ENCODE measurements at places on chromosomes 6 and 20.

GRCh38 chr6:2616811-2617210 is 133.9 kb downstream of the MYLK4 start:
- no peak for DNase-seq

DNA sequence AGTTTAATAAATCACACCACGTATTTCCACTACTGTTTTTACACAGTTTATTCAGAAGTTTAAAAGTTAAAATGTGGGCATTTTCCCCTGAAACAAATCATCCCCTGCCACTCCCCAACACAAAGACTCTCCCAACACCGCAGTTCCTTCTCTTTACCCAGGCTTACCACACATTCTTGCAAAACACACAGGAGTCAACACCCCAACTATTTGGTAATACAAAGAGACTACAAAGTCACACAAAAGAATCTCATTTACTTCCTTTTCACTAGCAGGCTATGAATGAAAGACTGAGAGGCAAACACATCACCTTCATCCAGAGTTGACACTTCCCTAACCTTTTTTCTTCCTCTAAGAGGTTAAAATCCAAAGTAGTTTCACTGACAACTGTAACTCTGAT is 51.1 kb downstream of the KCTD20 start:
- no peak for DNase-seq

- no peak for DNase-seq
Observed at GRCh38 chr6:90431576-90431975, 134.9 kb upstream of the BACH2 start.

DNA sequence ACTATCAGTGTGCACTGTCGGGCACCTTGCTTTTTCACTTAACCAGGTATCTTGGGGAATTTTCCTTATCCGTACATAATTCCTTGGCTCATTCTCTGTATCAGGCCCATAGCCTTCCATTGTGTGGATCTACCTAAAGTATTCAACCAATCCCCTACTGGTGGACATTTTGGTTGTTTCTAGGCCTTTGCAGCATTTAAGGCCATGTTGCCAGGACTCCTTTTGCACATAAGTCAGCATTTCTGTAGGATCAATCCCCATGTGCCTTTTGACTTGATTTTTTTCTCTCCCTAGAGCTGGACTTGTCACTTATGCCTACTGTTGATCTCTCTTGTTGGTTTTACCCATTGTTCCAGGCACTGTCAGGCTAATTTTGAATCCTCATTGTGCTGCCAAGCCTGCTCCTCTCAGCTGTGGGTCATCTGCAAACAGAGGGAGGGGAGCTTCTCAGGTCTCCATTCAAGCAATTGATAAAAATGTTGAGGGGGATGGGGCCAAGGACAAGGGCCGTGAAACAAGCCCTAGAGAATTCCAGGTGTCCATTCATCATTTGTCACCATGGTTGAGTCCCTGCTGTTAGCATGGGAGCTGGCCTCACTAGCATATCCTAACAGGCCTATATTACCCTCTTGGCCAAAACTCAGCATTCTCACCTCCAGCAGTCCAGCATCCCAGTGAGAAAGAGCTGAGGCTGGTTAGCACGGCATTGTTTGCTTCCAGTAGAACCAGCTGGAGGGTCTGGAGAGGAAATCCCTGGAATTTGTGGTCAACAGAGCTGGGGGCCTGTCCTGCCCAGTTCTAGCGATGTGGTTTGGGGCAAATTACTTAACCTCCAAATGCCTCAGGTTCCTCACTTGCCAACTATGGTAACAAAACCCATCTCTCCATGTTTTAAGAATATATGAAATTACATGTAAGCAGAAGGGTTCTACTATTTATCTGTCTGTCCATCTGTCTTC is 178.4 kb downstream of the MRPL14 start:
- DNase-seq = no peak

GRCh38 chr6:82371799-82372546 is 8.4 kb downstream of the TPBG start:
- DNase-seq = no peak

- DNase-seq = no peak
Observed at GRCh38 chr6:23927935-23928334, 198.1 kb upstream of the NRSN1 start.

DNA sequence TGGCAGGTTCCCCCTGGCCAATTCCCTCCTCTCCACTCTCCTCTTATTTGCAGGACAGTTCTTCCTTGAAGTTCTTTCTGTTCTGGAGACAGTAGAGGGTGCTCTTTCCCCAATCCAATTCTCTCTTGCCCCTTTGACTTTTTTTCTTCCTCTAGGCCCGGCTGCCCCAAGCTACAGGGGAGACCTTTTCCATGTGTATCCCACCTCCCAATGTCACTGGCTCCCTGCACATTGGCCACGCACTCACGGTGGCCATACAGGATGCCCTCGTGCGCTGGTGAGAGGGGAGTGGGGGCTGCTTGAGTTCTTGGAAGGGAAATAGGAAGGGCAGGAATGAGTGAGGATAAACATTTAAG is 1.5 kb downstream of the VARS2 start:
- peak; percentile 56 for DNase-seq

GRCh38 chr20:42985628-42986027 is 204.1 kb downstream of the PTPRT start:
- DNase-seq = no peak

- no peak for DNase-seq
Observed at GRCh38 chr6:41434803-41435481, 99.5 kb downstream of the NCR2 start.

DNA sequence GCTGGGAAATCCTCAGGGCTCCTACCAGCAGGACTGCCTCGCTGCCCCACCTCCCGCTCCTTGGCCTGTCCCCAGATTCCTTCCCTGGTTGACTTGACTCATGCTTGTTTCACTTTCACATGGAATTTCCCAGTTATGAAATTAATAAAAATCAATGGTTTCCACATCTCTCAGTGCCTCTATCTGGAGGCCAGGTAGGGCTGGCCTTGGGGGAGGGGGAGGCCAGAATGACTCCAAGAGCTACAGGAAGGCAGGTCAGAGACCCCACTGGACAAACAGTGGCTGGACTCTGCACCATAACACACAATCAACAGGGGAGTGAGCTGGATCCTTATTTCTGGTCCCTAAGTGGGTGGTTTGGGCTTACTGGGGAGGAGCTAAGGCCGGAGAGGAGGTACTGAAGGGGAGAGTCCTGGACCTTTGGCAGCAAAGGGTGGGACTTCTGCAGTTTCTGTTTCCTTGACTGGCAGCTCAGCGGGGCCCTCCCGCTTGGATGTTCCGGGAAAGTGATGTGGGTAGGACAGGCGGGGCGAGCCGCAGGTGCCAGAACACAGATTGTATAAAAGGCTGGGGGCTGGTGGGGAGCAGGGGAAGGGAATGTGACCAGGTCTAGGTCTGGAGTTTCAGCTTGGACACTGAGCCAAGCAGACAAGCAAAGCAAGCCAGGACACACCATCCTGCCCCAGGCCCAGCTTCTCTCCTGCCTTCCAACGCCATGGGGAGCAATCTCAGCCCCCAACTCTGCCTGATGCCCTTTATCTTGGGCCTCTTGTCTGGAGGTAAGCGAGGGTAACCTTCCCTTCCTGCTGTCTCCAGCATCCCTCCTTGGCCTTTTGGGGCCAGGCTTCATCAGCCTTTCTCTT is at the start of gene CFB:
TSS of gene CFB (plus strand) at position 589 of the 863 bp plus-strand sequence. CDS start at position 716, 127 bp downstream.
- no peak for DNase-seq

DNA sequence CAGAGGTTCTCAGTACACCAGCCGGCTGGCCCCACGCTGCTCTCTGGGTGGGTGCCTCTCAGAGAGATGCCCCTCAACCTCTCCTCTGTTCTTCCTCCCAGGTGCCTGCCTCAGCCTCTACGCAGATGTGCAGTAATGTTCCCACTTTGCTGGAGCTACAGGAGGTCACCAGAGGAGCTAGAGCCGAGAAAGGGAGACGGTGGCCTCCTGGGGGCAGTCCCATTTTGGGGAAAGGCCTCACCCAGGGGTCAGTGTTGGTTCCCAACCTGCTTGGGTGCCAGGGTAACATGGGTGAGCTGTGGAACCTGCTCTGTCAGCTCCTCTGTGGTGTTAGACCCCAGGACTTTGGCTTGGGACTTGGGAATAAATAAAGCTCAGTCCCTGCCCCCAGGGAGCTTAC is 145.3 kb upstream of the MLN start:
- DNase-seq = no peak

- DNase-seq = no peak
Observed at GRCh38 chr6:13375360-13375878, 47.1 kb upstream of the TBC1D7 start.

DNA sequence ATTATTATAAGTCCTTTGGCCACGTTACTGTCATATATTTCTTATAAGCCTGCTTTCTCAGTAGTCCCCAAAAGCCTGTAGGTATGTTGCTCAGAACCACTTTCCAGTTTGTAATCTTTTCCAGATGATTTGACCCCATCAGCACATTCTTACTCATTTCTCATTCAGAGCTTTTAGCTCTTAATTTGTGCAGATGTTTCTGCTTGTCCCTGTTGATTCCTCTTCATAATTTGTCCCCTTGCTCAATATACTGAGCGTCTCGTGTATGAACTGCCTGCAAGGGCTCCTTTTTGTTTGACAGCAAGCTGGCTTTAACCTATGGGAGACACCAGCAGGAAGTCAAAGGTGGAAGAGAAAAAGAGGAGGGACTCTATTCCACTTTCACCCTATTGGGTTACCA is 733.8 kb upstream of the GJE1 start:
- DNase-seq = no peak

DNA sequence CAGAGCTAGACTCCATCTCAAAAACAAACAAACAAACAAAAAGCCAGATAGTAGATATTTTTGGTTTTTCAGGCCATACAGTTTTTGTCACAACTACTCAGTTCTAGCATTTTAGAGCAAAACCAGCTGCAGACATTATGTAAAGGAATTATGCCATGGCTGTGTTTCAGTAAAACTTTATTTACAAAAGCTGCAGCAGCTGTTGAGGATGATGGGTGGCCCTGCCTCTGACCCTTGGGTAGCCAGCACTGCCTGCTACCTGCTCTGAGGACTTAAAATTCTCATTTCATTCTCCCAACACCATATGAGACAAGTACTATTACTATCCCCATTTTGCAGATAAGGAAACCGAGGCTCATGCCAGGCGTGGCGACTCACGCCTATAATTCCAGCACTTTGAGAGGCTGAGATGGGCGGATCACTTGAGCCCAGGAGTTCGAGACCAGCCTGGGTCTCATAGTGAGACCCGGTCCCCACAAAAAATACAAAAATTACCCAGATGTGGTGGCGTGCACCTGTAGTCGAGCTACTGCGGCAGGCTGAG is 56.3 kb downstream of the RIPOR3 start:
- no peak for DNase-seq

GRCh38 chr20:47061549-47061948 is 166.9 kb downstream of the EYA2 start:
- DNase-seq = no peak

- no peak for DNase-seq
Observed at GRCh38 chr6:127345521-127345920, 2.1 kb upstream of the ECHDC1 start.

DNA sequence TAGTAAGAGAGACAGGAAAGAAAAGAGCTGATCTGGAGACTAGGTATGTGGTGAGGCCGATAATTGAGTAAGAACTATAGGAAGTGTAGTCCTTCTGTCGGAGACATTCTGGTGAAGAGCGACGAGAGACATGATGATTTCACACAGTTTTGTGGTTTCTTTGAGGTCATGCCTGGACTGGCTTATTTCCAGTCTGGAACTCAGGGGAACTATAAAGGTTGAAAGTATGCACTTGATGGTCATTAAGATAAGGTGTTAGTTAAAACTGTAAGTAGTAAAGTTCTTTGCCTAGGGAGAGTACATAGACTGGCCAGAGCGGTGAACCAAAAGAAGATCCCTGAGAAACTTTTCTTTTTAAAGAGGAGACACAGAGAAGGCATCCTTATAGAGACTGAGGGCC is 68.8 kb downstream of the RFX6 start:
- DNase-seq = no peak

- no peak for DNase-seq
Observed at GRCh38 chr20:50240092-50240491, 49.5 kb downstream of the CEBPB start.

GRCh38 chr6:121794630-121795029 is 359.2 kb downstream of the GJA1 start:
- peak; percentile 62 for DNase-seq

DNA sequence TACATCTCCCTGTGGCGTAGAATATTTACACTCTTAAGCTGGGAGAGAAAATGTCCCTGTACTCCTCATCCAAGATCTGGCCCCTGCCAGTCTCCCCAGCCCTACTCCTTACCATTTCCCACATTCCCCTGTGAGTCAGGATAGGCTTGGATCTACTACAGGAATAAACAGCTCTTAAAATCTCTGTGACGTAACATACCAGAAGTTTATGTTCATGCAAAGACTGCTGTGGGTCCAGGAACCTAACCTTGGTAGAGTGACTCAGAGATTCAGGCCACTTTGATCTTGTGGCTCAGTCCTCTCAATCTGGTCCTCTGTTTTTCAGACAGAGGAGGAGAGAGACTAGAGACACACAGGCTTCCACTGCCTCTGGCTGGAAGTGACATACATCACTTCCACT is 38.5 kb upstream of the GPR6 start:
- no peak for DNase-seq

DNA sequence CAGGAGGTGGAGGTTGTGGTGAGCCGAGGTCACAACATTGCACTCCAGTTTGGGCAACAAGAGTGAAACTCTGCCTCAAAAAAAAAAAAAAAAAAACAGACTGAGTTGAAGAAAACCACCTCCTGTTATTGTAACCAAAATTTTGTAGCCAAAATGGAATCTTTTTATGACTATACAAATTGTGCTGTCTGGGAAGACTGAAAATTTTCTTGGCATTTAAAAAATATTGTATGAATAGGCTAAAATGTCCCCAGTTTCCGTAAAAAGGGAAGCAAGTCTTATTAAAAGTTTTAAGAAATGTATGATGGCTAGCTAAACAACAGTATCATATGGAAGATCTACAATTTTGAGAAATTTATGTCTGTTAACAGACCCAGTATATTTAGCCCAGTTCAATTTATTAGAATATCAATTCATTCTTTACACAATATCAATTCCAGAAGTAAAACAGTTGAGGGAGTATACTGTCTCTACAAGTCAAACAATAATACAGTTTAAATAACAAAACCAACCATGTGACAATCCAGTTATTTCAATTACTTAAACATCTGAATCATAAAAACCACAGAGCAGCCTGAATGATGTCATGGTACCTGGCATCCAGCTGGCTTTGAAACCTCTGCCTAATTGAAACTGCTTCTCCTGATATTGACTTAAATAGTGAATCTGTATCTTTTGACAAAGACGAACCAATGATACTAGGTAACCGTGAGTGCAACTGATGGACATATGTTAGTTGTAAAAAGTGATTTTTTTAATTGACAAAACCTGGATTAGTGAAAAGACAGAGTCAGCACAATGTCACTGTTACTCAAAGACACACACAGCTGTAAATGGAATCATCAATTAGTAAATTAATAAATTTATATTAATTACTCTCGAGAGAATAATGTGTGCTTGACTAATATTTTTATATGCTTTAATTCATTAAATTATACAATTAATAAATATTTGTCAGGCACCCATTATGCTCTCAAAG is 166.6 kb upstream of the MARCKS start:
- DNase-seq = no peak

DNA sequence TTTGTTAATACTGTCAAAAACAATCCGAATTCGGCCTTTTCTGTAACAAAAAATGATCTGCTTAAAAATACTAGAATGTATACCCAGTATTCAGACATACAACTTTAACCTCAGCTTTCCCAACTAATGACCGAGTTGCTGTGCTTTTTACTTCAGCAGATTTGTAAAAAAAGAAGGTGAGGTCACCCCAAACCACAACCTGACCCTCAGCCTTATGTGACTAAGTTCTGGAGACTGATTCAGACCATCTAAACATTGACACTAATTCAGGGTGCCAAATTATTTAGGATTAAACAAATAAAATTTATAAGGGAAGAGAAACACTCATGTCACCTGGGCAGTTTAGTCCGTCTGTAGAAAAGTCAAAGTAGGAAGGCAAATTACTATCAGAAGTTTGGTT is 7.7 kb downstream of the CCN6 start:
- DNase-seq = no peak

- DNase-seq = no peak
Observed at GRCh38 chr6:50145125-50145524, 95.4 kb upstream of the DEFB112 start.

Data from HFF-Myc (cell line).